ENCODE measurements at places on chromosomes 7 and 10.

GRCh38 chr10:4059471-4060138 lies 274.6 kb upstream of the KLF6 start:
- no peak for DNase-seq

GRCh38 chr10:124875596-124875995 lies 66.3 kb upstream of the ZRANB1 start:
- DNase-seq = no peak

- DNase-seq = no peak
Measured at GRCh38 chr7:50761713-50762112, 21.0 kb downstream of the GRB10 start.

DNA sequence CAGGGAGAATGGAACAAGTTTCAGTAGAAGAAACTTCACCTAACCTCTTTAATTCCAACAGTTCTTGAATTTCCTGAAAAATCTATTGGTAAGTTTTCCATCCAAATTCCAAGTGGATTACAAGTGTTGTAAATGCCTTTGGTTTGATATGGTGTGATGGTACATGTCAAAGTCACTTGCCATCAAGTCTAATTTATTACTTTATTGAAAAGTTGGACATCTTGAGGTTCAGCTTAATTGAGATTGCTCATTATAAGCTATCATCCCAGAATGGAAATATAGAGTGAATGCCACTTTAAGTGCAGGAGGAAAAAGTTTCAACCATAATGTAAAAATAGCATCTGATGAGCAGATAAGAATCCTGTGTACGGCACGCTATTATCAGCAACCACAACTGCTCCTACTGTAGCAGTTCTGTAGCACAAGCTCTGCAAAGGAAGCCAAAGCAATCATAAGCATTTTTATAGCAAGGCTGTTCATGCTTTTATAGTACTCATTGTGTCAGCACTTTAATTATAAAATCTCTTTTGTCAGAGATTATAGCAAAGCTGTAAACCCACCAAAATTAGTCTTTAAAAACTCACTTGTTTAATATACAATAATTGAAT lies 991.8 kb upstream of the PHF14 start:
- no peak for DNase-seq

GRCh38 chr7:99558306-99559174 lies at the start of gene ZNF655:
Gene ZNF655, plus strand, starts transcription at chr7:99558642. Its CDS starts 1,918 bp downstream, at chr7:99560560.
- DNase-seq = peak; percentile 96

Measured in ureter (tissue), 1 donor.